NCI-H69 (cell line): ENCODE measurements at places on chromosomes 12 and 14.

DNA sequence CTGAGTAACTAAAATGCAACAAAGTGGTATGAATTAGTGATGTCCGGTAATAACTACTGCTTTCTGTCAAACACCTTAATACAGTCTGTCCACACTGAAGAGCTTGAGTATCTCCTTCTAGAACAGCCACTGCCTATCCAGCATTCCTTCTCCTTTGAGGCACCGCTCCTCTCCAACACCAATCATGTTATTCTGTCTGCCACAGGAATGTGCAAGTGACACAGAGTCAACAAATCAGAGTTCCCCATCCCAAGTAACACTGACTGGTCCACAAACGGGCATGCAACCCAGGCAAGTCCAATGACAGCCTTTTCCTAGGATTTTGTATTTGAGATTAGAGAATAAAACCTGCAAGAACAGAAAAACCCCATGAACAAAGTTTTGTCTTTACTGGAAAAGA lies 3.8 kb downstream of the GXYLT1 start:
- DNase-seq = no peak

- DNase-seq = no peak
Observed at GRCh38 chr12:1638203-1638602, 9.2 kb downstream of the WNT5B start.

GRCh38 chr12:100574187-100575074 lies 947 bp downstream of the GAS2L3 start:
- DNase-seq = peak; percentile 84

- no peak for DNase-seq
Observed at GRCh38 chr12:52839436-52840105, 5.5 kb upstream of the KRT79 start.

- DNase-seq = no peak
Observed at GRCh38 chr12:98724384-98725155, 79.5 kb downstream of the APAF1 start.
